ENCODE measurements at places on chromosomes 1 and 21. TPM values are rescaled to one million over a fixed set of nuclear protein-coding genes. Genes with fewer than 3 reads are reported as not detected.
A peak's percentile ranks its signal among the peaks of the same experiment; 100 is the strongest.

DNA sequence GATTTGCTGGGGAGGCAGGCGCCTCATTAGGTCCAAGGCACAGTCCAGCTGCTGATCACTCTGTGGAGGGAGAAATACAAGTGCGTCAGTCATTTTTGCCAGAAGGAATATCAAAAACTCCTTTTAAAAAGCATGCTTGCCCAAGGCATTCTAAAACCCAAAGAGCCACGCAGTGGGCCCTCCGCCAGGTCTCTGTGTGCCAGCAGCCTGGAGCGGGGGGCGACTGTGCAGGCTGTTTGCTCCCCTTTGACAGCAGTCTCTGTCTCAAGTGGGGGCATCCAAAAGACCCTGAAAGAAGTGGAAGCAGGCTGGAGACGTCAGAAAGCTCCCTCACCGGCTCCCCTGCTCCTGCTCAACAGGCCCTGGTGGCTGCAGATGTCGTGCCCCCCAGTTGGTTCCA lies 65.6 kb downstream of the CAPZB start:
- DNase-seq: no peak
- H3K36me3 ChIP-seq: peaks cover 26% of the 10 kb centered on the region
- H3K4me1 ChIP-seq: peaks cover 43% of the 10 kb centered on the region

Gene NOS1AP
- total RNA-seq: 0.07 TPM

Gene AK5
- 1.1 TPM for total RNA-seq

GRCh38 chr1:93740601-93741031 lies 59.0 kb upstream of the BCAR3 start:
- H3K4me1 ChIP-seq: no peaks in the 10 kb centered on the region
- H3K27me3 ChIP-seq: no peaks in the 10 kb centered on the region
- H3K36me3 ChIP-seq: no peaks in the 10 kb centered on the region
- DNase-seq: no peak
- no peak overlapping the region for H3K4me3 ChIP-seq

DNA sequence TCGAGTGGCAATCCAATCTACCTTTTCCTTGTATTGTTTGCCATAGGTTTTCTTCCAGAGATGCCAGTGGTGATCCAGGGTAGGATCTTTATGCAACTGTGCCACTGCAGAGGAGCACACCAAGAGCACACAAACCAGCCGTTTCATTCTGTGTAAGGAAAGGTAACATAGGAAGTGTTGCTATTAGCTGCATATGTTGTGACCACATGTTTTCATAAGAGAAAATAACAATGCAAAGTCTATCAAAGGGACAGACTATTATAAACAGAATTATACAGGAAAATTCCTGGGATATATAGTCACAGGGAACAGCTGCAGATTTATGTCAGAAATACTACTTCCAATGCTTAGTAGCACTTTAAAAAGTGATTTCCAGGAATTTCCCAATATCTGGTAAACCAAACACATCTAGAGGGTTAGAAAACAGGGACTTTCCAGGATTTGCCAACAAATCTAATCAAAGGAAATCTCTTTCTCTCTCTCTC lies 919 bp downstream of the CTSS start:
- H3K4me3 ChIP-seq: peak overlapping the region; percentile 61
- no peak for DNase-seq
- H3K4me1 ChIP-seq: peaks cover 26% of the 10 kb centered on the region
- peak overlapping the region; percentile 63 for H3K27ac ChIP-seq
- H3K36me3 ChIP-seq: no peaks in the 10 kb centered on the region
- H3K27me3 ChIP-seq: no peaks in the 10 kb centered on the region

- no peak for DNase-seq
- H3K36me3 ChIP-seq: no peaks in the 10 kb centered on the region
- no peaks in the 10 kb centered on the region for H3K27me3 ChIP-seq
- H3K4me3 ChIP-seq: no peak overlapping the region
Measured at GRCh38 chr1:116775116-116775752, 21.0 kb downstream of the CD2 start.

DNA sequence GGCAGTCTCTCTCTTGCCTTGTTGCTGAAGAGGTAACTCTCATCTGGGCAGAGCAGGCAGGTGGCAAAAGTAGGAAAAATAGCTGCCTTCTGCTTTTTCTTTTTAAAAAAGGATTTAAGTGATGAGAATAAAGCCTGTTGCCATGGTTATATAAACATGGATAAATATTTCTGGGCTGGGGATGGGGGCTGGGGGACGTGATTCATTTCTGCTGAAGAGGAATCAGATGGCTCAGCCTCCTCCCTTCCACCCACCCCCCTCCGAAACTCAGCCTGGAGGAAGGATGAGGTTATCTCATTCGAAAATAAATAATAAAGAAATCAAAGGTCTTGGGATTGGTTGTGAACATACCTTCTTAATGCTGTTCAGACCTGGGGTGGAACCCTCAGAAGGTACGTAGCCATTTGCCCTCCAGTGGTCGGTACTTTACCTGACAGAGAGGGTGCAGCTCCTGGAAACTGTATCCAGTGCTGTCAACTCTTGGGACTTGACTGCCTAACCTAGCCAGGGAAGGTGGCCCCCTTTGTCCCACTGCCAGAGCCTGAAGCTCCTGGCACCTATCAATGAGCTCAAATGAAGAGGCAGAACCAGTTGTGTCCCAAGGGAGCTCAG lies 3.8 kb upstream of the INKA2 start:
- no peaks in the 10 kb centered on the region for H3K36me3 ChIP-seq
- H3K4me1 ChIP-seq: peaks cover 17% of the 10 kb centered on the region
- DNase-seq: no peak
- peaks cover 13% of the 10 kb centered on the region for H3K27me3 ChIP-seq
- no peak overlapping the region for H3K4me3 ChIP-seq

DNA sequence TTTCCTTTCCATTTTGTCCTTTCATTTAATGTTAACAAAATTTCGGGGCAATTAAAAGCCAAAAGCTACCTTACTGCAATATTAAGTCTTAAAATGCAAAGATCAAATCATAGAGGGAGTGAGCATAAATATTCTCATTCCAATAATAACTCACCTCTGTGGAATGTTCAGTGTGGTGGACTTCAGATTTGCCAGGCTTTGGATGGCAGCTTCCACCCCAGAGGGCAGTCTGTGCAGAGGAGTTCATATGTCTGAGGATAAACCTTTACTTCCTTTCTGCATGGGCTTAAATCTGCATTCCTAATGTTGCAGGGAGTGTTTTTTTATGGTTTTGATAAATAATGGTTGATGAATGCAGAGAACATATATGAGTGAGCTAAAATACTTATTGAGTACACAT lies 16.3 kb downstream of the KIAA0040 start:
- no peak overlapping the region for H3K4me3 ChIP-seq
- H3K4me1 ChIP-seq: peaks cover 28% of the 10 kb centered on the region
- H3K27me3 ChIP-seq: no peaks in the 10 kb centered on the region
- peaks cover 13% of the 10 kb centered on the region for H3K36me3 ChIP-seq
- H3K27ac ChIP-seq: no peak overlapping the region

Gene S100A12
- total RNA-seq: not detected

- no peak overlapping the region for H3K4me3 ChIP-seq
- no peaks in the 10 kb centered on the region for H3K27me3 ChIP-seq
- no peak overlapping the region for H3K27ac ChIP-seq
- DNase-seq: no peak
- no peaks in the 10 kb centered on the region for H3K36me3 ChIP-seq
Measured at GRCh38 chr1:221858818-221859611, 117.1 kb upstream of the DUSP10 start.

DNA sequence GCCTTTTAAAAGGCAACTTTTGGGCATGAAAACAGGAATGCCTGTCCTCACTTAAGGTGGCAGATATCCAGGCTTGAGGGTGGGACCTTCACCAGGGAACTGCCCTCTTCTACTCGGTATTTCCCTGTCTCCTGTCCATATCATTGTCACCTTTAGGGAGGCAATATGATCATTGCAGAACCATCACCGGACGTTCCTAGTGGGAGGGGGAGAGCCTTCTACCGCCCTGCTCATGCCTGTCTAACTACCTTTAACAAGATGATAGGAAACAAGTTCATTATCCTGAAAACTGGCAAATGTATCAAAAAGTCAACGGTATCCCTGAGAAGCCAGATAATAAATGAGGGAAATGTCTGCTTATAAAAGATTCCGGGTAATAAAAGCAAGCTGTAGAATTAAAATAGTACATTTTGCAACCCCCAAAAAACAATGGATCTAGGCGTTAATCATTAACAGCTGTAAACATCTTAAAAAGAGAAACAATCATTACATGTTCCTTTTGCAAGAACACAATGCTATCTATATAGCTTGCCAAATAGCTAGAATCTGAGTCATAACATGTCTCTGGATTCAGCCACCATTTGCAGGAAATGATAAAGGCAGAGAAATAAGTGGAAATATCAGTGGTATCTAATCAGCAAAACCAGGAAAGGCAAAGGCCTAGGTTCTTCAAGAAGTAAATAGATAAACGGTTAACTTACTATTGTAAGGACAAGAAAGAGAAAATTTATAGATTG lies 852.9 kb upstream of the ADGRL4 start:
- H3K27me3 ChIP-seq: no peaks in the 10 kb centered on the region
- no peak overlapping the region for H3K27ac ChIP-seq
- no peaks in the 10 kb centered on the region for H3K4me1 ChIP-seq
- no peaks in the 10 kb centered on the region for H3K36me3 ChIP-seq

GRCh38 chr21:27164208-27165177 lies 197.6 kb upstream of the ADAMTS5 start:
- no peak overlapping the region for H3K27ac ChIP-seq
- no peaks in the 10 kb centered on the region for H3K36me3 ChIP-seq
- H3K27me3 ChIP-seq: no peaks in the 10 kb centered on the region
- no peak overlapping the region for H3K4me3 ChIP-seq

DNA sequence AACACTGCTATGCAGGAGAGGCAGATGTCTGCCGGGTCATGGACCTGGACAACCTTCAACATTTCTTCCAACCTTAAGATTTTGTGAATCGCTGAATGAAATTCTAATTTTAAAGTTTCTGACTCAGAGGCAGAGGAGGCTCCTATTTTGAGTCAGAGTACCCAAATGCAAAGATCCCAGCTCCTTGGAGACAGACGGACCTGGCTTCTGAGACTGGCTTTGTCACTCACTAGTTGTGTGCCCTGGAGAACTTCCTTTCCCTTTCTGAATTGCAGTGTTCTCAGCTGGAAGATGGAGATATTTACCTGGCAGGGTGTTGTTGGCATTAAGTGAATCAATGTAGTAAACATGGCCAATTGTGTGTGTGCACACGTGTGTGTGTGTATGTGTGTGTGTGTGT lies 51.9 kb downstream of the IER5 start:
- H3K27ac ChIP-seq: no peak overlapping the region
- peaks cover 16% of the 10 kb centered on the region for H3K4me1 ChIP-seq
- no peak overlapping the region for H3K4me3 ChIP-seq

Gene CFAP57
- total RNA-seq: 0.26 TPM

GRCh38 chr1:11272544-11272831 lies 510 bp upstream of the UBIAD1 start:
- H3K27ac ChIP-seq: no peak overlapping the region
- peak overlapping the region; percentile 60 for H3K4me3 ChIP-seq
- peaks cover 3% of the 10 kb centered on the region for H3K36me3 ChIP-seq
- H3K27me3 ChIP-seq: no peaks in the 10 kb centered on the region
- H3K4me1 ChIP-seq: peaks cover 25% of the 10 kb centered on the region

DNA sequence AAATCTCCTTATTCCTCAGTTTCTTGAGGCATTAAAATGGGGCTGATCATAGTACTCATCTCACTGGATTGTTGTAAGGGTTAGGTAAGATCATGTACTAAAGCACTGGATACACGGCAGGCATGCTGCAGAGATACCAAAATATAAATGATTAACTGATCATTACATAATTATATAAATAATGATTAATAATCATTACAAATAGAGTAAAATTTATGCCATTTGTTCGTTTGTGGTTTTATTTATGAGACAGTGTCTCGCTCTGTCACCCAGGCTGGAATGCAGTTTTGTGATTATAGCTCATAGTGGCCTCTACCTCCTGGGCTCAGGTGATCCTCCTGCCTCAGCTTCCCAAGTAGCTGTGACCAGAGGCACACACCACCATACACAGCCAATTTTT lies 140.7 kb downstream of the HHAT start:
- H3K27ac ChIP-seq: no peak overlapping the region
- DNase-seq: no peak
- H3K27me3 ChIP-seq: no peaks in the 10 kb centered on the region
- H3K36me3 ChIP-seq: no peaks in the 10 kb centered on the region

DNA sequence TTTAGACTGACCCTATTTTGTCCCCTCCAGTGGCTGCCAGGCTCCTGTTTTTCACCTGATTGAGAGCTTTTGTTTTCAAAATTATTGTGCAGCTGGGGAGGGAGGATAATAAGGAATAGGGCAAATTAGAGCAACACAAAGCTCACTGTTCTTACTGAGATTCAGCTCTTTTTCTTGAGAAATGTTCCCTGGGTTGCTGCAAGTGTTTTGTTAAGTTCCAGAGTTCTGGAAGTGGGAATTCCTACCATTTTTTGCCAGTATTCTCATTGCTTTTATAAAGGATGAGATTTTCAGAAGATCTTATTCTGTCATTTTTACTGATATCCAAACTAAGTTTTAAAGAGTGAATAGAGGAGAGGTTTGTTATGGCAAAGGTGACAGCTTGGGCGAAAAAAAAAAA lies 417.7 kb downstream of the SIPA1L2 start:
- H3K4me1 ChIP-seq: no peaks in the 10 kb centered on the region
- DNase-seq: no peak
- no peak overlapping the region for H3K27ac ChIP-seq
- H3K36me3 ChIP-seq: no peaks in the 10 kb centered on the region
- no peak overlapping the region for H3K4me3 ChIP-seq

Gene MAP3K21
- total RNA-seq: 2.8 TPM

- no peaks in the 10 kb centered on the region for H3K36me3 ChIP-seq
- DNase-seq: no peak
- H3K4me1 ChIP-seq: no peaks in the 10 kb centered on the region
- no peak overlapping the region for H3K4me3 ChIP-seq
- no peaks in the 10 kb centered on the region for H3K27me3 ChIP-seq
Measured at GRCh38 chr1:158101927-158102326, 78.8 kb upstream of the CD1D start.
